ENCODE measurements at places on chromosomes 2 and 18. TPM values are rescaled to one million over a fixed set of nuclear protein-coding genes. Genes with fewer than 3 reads are reported as not detected.

The MRPS5 gene
- 56.2 TPM for total RNA-seq

The SERPINB10 gene
- 1.3 TPM for total RNA-seq

The STARD6 gene
- total RNA-seq = not detected

The KLHL30 gene
- 2.7 TPM for total RNA-seq

The CTLA4 gene
- 0.44 TPM for total RNA-seq

The LINC00305 gene
- not detected for total RNA-seq

The COLEC12 gene
- total RNA-seq = 67.2 TPM

The CIB4 gene
- total RNA-seq = not detected

The TUBB8B gene
- not detected for total RNA-seq

The KCNF1 gene
- 6.8 TPM for total RNA-seq
